ENCODE measurements at places on chromosomes 3 and 15.

DNA sequence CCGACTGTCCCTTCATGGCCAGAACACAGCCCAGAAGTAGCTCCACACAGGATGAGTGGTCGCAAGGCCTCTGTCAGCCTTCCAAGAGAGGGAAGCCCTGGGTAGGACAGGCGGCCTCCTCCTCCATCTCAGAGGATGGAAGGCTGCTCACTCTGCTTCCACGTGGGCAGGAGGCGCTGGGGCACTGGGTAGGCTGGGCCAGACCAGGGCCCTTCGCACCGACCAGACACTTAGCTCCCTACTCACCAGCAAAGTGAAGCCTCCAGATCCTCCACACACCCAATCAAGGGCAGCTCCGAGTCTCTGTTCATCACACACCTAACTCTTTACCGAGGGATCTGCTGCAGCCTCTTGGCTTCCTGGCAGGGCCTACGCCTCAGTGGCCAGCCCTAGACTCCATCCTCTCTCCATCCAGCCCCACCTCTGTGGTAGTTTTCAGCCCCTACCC, 24.3 kb upstream of the PLXNA1 start:
- DNase-seq, result no peak

DNA sequence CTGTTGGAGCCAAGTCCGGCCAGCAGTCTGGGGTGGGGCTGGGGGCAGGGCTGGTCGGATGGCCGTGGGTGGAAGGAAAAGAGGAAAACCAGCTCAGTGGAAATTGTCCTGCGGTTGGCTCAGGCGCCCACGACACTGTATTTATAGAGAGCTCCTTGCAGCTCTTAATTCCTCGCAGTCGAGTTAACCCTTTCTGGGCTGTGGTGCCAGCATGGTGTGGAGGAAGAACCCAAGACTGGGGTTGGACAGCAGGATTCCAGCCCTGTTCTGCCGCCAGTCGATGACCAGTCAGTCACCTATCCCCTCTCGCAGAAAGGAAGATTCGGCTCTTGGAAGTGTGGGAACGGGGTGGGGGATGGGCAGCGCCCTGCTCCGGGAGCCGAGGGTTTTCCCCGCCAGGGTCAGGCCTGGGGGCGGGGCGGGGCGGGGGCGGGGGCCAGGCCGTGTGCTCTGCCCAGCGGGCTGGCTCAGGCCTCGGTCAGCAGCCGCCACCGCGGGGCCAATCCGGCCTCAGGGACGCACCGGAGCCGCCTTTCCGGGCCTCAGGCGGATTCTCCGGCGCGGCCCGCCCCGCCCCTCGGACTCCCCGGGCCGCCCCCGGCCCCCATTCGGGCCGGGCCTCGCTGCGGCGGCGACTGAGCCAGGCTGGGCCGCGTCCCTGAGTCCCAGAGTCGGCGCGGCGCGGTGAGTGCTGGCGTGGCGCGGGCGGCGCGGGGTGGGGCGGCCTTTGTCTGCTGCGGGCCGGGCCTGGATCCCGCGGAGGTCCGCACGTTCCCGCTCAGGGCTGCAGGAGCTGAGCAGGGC, at the start of gene CD276:
CD276 (plus strand) TSS at position 607 of the 804 bp plus-strand sequence. CDS start 15,257 bp downstream, outside the sequence.
- peak; percentile 89 for DNase-seq

DNA sequence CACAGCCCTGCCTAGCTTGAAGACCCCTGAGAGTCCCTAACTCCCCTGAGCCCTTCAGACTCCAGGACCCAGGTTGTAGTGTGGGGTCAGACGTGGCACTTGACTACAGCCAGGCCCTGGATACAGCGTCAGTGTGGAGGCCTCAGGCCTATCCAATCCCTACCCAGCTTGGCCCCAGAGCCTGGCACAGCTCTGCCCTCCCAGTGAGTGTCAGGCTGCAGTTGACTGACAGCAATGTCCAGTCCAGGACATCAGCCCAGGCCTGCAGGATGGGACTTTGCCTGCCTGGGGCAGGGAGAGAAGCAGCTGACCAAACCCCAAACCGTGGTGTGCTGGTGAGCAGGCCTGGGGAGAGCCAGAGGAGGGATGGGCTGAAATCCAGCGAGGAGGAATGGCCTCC, 27.3 kb downstream of the KLF13 start:
- peak; percentile 87 for DNase-seq

DNA sequence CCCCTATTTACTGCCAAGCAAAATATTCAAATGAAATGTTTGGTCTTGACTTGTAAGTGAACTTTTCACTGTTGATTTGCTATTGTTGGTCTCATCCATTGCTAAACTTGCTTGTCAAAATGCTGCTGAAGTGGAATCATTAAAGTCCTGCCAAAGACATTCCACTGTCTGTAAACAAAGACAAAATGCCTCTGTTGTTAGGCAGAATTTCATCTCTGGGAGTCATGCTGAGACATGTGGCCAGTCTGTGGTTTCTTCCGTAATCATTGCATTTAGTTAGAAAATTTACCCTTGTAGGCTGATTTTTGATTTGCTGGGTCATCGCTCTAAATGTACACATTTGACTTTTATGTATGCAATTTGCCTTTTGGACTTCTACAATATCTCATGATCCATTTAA, 577.7 kb downstream of the MECOM start:
- DNase-seq, result no peak

DNA sequence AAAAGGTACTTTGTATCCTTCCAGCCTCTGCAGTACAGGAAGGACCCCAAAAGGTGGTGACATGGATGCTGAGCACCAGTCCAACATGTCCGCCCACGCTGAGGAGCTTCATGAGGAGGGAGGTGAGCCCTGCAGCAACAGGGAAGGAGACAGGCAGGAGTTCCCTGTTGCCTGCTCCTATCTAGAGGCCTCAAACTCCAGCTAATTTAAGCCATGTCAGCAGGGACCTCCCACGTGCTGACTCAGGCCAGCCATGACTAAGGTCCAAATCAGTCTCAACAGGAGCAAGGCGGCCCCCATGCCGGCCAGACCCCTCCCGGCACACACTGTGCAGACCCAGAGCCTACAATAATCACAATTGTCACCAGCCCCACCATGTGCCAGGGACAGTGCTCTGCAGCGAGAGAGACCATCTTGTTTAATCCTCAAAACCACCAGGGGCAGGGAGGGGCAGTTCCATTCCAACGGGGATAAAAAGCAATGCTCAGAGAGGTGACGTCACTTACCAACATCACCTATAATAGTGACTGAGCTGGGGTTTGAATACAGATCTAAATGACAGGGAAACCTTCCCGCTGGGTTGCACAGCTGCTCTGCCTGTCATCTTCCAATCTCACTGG, 54.5 kb upstream of the GATA2 start:
- DNase-seq, result no peak

GRCh38 chr15:54772663-54773062, 424.1 kb downstream of the RSL24D1 start:
- DNase-seq, result no peak

GRCh38 chr3:136437043-136437442, 186.9 kb downstream of the PCCB start:
- DNase-seq, result no peak

GRCh38 chr3:126936853-126937425, 46.0 kb upstream of the PLXNA1 start:
- no peak for DNase-seq

GRCh38 chr3:75192146-75192616, 471.9 kb upstream of the FRG2C start:
- DNase-seq, result no peak

GRCh38 chr3:68483041-68483440, 449.3 kb downstream of the TAFA4 start:
- DNase-seq, result no peak
